ENCODE measurements at places on chromosomes 11 and 22.

- no peak for DNase-seq
Measured at GRCh38 chr22:47032956-47033647, 270.7 kb downstream of the TBC1D22A start.

GRCh38 chr22:36022162-36022561 lies 6.5 kb downstream of the RBFOX2 start:
- peak; percentile 35 for DNase-seq

GRCh38 chr22:32796865-32797573 lies 4.5 kb upstream of the TIMP3 start:
- peak; percentile 89 for DNase-seq

DNA sequence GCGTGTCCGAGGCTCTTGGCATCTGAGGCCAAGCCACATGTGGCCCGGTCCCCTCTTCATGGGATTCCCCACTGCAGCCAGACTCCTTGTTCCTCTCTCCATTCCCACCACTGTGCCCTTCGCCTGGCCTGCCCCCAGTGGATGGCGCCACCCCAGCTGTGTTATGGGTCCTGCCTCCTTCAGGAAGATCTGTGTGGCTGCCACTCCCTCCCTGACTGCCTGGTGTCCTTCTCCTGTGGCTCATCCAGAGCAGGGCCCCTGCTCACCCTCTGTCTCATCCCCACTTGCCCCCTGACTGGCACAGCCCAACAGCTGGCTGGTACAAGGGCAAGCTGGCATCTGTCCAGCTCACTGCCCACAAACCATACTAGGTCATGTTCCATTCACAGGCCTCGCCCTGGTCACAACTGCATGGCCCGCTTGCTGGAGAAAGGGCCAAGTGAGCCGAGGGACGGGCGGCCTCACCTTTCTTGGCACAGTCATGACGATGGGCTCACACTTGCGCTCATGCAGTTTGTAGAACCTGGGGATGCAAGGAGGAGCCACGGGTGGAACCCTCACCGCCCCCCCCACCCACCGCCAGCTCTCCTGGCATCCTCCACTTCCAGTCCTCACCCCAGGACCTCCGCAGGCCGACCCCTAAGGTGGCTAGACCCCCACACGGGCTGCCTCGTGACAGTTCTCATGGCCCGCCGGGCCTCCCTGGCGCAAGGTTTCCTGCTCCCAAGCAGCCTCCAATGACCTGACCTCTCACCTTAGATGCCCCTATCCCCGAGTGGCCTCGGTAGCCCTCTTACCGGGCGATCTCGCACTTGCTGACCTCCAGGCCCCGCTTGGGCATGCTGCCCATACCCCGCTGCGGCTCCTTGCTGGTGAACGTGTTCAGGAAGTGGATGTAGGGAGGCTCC lies 2.1 kb upstream of the PTPRCAP start:
- DNase-seq, result peak; percentile 48

- peak; percentile 31 for DNase-seq
Measured at GRCh38 chr11:79160791-79161403, 279.9 kb downstream of the TENM4 start.
